ENCODE measurements at places on chromosomes 2 and 18.

DNA sequence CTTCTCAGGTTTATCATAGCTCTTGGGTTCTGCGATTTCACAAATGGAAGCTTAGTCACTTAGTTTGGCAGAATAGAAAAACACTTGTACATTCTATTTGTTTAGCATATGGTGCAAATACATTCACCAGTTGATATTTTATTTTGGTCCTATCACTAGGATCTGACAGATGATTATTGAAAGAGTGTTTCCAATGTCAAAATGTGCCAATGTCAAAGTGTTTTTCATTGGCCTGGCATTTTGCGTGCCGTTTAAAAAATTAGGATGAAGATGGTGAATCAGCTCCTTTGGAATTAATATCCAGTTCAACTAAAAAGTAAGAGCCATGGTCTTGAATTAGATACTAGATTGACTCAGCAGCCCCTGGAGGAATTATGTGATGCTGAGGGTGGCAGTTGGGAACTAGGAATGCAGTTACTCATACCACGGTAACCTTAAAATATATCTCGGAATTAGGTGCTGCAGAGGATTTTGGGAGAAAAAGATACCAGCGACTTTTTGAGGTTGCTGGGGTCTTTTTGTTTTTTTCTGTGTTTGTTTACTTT lies 87.0 kb downstream of the SPHKAP start:
- DNase-seq, result no peak

DNA sequence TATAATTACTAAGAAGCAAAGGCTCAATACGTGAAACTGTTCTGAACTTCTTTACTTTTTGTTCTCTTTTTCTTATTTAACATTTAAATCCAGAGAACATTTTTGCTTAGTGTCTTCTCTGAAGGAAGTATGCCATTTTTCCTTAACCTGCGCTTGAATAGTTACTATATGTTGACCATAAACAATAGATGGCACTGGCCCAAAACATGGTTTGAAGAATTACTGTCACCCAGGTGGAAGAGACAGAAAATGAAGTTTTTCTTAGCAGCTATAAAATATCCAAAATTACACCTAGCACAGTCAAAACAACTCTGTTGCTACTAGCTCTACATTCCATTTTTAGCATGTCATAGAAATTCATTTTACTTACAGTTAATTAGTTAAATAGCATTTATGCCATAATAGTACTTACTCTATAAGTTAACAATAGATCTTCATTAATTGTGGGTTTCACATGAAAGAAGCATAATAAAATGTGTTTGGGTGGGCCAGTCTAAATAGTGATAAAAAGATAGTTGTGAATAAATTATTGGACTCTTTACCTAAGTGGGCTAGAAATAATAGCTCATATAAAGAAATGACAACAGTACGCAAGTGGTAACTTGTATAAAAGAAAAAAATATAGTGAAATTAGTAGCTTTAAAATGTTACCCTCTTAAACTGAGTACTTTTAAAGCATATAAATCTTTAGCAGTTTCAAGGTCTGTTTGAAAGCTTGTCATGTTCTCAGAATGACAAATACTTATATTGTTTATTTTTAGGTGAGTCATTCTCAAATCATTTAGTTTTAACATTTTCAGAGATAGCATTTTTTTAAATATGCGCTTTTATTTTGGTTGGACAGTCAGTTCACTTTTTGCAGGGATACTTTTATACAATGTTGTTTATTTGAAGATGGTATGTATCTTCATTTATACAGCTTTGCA lies 3.7 kb downstream of the ETAA1 start:
- no peak for DNase-seq

- no peak for DNase-seq
Measured at GRCh38 chr2:217494557-217494956, 508.2 kb downstream of the TNS1 start.

GRCh38 chr2:232885264-232885961 lies 15.3 kb downstream of the SNORC start:
- no peak for DNase-seq

GRCh38 chr2:173631127-173631460 lies 276.4 kb downstream of the CDCA7 start:
- DNase-seq, result peak; percentile 33

DNA sequence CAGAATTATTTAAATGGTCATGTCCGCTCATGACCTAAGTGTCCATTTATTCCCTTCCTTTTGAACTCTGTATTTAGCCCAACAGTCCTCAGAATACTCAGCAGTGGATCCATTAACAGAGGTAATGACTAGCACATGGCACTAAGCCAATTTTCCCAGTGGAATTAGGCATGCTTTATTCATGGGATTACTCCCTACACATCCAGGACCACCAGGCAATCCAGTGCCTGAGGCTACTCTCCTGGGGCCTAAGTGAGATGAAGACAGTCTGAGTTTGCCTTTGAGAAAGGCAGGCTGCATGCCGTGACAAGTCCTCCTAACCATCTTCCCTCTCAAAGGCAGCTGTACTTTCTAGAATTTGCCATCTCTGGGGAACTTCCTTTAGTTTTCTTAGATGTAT lies 128.6 kb downstream of the SPOPL start:
- no peak for DNase-seq

- no peak for DNase-seq
Measured at GRCh38 chr2:73069855-73070642, 1.5 kb downstream of the SFXN5 start.

- DNase-seq, result peak; percentile 53
Measured at GRCh38 chr2:61620244-61621159, 82.3 kb upstream of the XPO1 start.
